ENCODE measurements at places on chromosomes 16 and 17.

DNA sequence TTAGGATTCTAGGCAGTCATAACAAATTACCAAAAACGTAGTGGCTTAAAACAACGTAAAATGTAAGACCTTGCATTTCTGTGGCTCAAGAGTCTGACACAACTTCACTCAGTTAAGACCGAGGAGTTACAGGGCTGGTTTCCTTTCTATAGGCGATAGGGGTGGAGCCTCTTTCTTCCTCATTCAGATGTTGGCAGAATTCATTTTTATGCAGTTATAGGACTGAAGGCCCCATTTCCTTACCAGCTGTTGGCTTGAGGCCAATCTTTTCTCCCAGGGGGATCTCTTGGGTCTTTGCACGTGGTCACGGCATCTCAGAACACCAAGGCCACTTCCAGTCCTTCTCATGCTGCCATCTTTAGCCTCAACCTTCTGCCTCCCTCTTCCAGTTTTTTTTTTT is 145.2 kb downstream of the KCNJ2 start:
- H3K27me3 ChIP-seq = no peaks in the 10 kb centered on the region
- H3K27ac ChIP-seq = no peak overlapping the region
- DNase-seq = no peak

DNA sequence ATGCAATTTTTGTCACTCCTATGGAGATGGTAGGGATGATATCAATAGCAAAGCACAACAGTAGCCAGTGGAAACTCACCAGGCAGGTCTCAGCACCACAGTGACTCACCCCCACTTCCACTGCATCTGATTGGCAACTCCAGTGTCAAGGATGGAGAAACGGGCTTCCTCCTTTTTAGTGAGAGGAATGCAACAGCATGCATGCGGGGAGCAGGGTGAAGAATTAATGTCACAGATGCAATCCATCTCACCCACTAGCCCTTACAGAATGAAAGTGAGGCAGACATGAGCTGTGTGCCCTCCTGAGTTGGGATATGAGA is 467.0 kb upstream of the C16orf82 start:
- no peak overlapping the region for H3K27ac ChIP-seq
- no peak overlapping the region for H3K4me3 ChIP-seq
- no peak for DNase-seq
- no peaks in the 10 kb centered on the region for H3K36me3 ChIP-seq
- no peaks in the 10 kb centered on the region for H3K27me3 ChIP-seq
- no peaks in the 10 kb centered on the region for H3K4me1 ChIP-seq

- H3K36me3 ChIP-seq = no peaks in the 10 kb centered on the region
- H3K27ac ChIP-seq = no peak overlapping the region
- no peak overlapping the region for H3K4me3 ChIP-seq
These were observed 196.6 kb downstream of the UTP18 start for GRCh38 chr17:51456942-51457341.

DNA sequence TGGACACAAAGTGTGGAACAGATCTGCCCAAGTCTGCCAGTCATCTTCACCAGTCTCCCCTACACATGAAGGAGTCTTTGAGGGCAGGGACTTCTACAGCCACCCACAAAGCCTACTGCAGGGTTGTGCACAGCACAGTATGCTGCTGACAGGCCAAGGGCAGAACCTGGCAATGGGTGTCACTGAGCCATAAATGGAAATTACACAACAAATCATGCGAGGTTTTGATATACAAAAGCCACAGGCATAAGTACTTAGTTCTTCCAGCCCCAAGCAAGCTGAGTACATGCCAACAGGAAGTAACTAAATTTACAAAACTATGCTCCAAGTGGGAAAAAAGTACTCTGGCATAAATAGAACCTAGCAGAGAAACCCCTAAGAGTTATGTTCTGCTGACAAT is 7.8 kb upstream of the PSMC3IP start:
- H3K4me1 ChIP-seq = peaks cover 14% of the 10 kb centered on the region
- H3K36me3 ChIP-seq = no peaks in the 10 kb centered on the region
- DNase-seq = no peak
- peak overlapping the region; percentile 61 for H3K27ac ChIP-seq
- no peaks in the 10 kb centered on the region for H3K27me3 ChIP-seq

GRCh38 chr17:76382803-76383545 is 1.4 kb upstream of the SPHK1 start:
- peak overlapping the region; percentile 79 for H3K27ac ChIP-seq
- peak overlapping the region; percentile 64 for H3K4me3 ChIP-seq
- H3K4me1 ChIP-seq = peaks cover 29% of the 10 kb centered on the region
- DNase-seq = no peak
- peaks cover 5% of the 10 kb centered on the region for H3K27me3 ChIP-seq

- peak overlapping the region; percentile 85 for H3K4me3 ChIP-seq
- no peak for DNase-seq
- no peaks in the 10 kb centered on the region for H3K27me3 ChIP-seq
These were observed 481 bp downstream of the CNTROB start for GRCh38 chr17:7932483-7932891.

DNA sequence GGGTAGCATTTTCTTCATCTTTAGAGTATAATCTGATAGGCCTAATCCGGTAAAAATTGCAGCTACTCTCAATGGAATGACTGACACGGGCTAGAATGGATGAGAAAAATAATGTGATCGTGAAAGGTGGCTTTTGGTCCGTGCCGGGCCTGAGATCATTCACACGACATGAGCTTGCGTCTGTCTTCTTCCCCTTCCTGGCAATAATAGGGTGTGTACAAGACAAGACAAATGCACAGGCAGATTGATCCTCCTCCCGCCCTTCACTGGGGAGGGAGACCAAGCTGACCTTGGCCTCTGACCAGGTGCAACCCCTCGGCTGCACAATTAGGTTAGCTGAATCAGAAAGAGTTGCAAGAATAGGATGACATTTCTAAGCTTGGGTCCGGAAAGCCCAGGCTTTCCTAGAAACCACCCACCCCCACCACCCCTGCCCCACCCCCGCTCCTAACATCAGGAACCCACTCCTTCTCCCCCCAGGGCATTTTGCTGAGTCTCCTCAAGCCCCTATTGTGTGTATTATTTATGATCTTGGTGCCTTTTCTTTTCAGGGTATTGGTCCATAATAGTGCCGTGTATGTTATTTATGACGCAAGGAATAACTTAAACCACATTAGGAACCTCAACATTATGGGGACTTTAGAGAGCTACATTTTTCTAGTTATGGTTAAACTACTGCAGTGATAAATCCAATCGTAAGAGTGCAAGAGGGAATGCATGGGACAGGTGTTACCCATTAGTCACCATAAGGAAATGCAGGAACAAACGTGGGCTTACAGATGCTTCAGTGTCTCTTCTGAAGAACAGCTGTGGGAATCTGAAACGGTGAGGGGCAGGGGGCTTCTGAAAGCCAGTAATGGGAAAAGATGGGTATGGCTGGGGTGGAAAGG is 540.1 kb upstream of the PSMD7 start:
- H3K4me1 ChIP-seq = no peaks in the 10 kb centered on the region
- H3K27ac ChIP-seq = no peak overlapping the region
- H3K27me3 ChIP-seq = no peaks in the 10 kb centered on the region
- H3K36me3 ChIP-seq = no peaks in the 10 kb centered on the region
- H3K4me3 ChIP-seq = no peak overlapping the region
- DNase-seq = no peak

- no peak for DNase-seq
- peaks cover 62% of the 10 kb centered on the region for H3K36me3 ChIP-seq
- no peak overlapping the region for H3K27ac ChIP-seq
- H3K4me3 ChIP-seq = no peak overlapping the region
- H3K4me1 ChIP-seq = peaks cover 29% of the 10 kb centered on the region
These were observed 13.6 kb downstream of the UBN1 start for GRCh38 chr16:4860727-4861342.

GRCh38 chr17:4718276-4718675 is 7.8 kb downstream of the ARRB2 start:
- no peaks in the 10 kb centered on the region for H3K27me3 ChIP-seq
- no peaks in the 10 kb centered on the region for H3K36me3 ChIP-seq
- no peak for DNase-seq
- H3K4me1 ChIP-seq = no peaks in the 10 kb centered on the region

DNA sequence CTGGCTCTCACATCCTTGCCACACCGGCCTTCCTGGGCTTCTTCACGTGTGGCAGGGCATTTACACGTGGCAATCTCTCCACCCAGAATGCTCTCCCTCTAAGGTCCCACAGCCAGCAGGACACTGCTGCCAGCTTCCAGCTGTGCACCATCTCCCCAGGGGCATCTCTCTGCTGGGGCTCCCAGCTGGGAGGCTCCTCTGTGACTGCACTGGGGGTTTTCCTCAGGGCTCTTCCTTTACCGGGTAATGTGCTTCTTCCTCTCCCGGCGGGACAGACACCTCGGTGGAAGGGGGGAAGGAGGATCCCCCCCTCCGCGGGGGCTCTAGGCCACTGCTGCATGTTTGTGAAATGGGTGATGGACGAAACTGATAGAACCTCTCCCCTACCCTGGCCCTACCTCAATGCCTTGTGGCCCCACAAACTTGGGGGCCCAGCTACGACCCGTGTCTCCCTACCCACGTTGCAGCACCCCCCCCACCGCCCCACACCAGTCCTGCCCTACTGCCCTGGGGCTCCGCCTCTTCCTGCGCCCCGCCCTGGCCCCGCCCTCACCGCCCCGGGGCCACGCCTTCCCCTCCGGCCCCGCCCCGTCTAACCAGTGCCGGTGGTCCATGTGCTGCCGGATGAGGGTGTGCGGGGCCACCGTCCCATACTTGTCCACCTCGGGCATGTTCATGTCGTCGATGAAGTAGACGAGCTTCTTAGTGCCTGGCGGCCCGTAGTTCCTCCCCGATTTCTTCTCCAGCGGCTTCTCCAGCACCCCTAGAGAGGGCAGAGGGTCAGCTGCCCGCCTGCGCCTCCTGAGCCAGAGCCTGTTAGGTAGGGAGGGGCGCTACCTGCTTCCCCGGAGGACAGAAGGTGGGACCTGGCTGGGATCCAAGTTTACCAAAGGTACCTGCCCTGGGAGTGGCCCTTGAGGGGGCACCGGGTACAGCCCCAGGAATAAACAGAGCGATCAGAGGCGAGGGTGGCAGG is 92.6 kb downstream of the DNAH17 start:
- H3K27ac ChIP-seq = no peak overlapping the region
- peaks cover 3% of the 10 kb centered on the region for H3K27me3 ChIP-seq
- H3K36me3 ChIP-seq = no peaks in the 10 kb centered on the region

DNA sequence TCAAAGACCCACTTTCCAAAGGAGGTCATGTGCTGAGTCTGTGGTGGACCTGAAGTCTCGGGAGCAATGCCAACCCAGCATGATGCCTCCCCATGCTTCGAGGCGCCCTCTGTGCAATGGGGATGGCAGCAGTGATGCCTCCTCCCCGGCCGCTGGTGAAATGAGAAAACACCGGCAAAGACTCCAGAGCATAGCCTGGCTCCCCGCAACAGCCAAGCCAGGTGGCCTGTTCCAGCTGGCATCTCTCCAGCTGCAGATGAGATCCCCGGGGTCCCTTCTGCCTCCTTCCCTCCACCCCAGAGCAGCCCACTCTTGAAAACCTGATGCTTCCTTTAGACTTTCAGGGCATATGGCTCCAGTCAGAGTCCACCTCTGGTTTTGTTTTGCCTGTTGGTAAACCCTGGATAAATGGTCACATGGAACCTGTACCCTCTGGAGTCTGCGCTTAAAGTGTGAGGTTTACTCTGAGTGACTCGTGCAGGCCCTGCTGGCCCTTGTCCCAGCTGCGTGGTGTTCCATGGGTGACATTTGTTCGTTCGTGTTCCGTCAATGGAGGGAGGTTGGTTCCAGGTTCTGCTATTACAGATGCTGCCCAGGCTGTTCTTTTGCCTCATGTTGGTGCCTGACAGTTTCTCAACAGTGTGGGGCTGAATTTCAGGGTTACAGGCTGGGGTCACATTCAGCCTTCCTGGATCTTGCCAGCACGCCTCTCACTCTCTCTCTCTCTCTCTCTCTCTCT is 181.8 kb upstream of the CIBAR2 start:
- no peaks in the 10 kb centered on the region for H3K27me3 ChIP-seq
- DNase-seq = peak; percentile 90
- no peaks in the 10 kb centered on the region for H3K36me3 ChIP-seq

DNA sequence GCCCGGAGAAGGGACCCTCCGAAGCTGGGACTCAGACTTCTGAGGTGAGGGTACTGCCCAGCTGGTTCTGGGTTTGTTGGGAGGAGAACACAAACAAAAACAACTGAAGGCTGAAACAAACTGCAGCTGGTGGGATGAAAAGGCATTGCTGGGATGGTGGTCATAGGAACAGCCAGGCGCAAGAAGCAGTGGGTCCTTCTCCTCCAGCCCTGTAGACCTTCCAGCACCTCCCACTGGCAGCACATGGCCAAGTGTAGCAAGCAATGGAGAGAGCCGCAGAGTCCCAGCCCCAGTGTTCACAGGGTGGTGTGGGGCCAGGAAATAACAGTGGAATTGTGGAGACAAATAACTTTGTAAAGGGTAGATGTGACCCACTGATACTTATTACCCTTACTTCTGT is 48.7 kb upstream of the FOXJ1 start:
- no peaks in the 10 kb centered on the region for H3K36me3 ChIP-seq
- H3K4me3 ChIP-seq = no peak overlapping the region
- H3K27ac ChIP-seq = no peak overlapping the region

GRCh38 chr17:66135896-66136295 is 56.0 kb downstream of the CEP112 start:
- no peak overlapping the region for H3K27ac ChIP-seq
- H3K4me1 ChIP-seq = no peaks in the 10 kb centered on the region
- H3K36me3 ChIP-seq = no peaks in the 10 kb centered on the region
- H3K4me3 ChIP-seq = no peak overlapping the region

GRCh38 chr17:18226284-18226945 is 980 bp downstream of the LLGL1 start:
- H3K4me3 ChIP-seq = peak overlapping the region; percentile 48
- H3K27me3 ChIP-seq = no peaks in the 10 kb centered on the region
- peak overlapping the region; percentile 32 for H3K27ac ChIP-seq

DNA sequence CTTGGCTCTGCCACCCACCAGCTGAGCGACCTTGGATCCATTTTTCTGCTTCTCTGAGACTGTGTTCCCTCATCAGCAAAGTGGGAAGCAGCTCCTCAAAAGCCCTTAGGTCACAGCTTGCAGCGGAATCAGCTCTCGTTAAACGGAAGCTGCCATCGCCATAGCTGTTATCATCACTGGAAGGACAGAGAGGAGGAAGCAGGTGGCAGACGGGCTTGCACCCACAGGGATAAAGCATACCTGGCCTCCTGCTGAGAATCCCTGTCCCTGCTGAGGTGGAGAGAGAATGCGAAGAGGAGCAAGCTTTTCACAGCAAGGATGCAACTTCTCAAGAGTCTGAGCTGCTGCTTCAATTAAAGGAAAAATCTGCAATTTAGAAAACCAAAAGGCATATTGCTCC is 106.6 kb downstream of the CLEC16A start:
- H3K27me3 ChIP-seq = no peaks in the 10 kb centered on the region
- no peaks in the 10 kb centered on the region for H3K4me1 ChIP-seq
- DNase-seq = no peak
- no peak overlapping the region for H3K27ac ChIP-seq
- H3K4me3 ChIP-seq = no peak overlapping the region

DNA sequence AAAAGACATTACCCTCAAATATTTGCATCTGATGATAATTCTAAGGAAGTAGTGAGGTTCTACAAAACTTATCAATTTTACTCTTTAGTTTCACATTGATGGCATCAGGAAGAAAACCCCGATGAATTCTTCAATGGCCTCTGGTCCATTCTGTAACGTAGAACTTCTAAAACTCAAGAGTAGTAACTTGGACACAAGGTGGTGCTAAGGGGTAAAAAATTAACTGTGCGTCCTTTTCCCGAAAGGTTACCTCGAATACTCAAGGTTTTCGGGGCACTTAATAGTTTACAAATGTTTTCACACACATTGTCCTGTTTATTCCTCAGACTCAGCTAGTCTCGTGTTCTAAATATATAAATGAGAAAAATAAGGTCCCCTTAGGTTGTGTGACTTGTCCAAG is 517.3 kb upstream of the ZFHX3 start:
- no peak for DNase-seq
- H3K27me3 ChIP-seq = no peaks in the 10 kb centered on the region
- H3K27ac ChIP-seq = no peak overlapping the region
- no peak overlapping the region for H3K4me3 ChIP-seq
- H3K36me3 ChIP-seq = no peaks in the 10 kb centered on the region
